ENCODE measurements at places on chromosomes 12 and 14. TPM values are rescaled to one million over a fixed set of nuclear protein-coding genes. Genes with fewer than 3 reads are reported as not detected.

- DNase-seq = no peak
Measured at GRCh38 chr12:94560431-94561221, 89.7 kb downstream of the TMCC3 start.

DNA sequence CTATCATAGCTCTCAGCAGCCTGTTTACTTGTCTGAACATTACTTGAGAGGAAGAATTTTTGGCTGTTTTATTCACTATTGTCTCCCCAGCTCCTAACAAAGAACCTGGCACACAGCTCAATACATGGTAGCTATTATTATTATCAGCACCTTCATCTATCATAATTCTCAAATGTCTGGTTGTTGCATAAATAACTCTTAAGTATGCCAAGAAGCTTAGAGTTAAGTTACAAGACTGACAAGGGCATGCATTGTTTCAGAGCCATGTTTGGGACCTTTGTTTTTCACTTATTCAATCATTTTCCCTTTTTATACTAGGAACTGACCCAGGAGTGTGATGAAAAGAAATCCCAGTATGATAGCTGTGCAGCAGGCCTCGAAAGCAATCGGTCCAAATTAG is 77.5 kb upstream of the ATP2A2 start:
- peak; percentile 46 for DNase-seq

Gene CIDEB
- 4.2 TPM for total RNA-seq

- peak; percentile 24 for DNase-seq
Measured at GRCh38 chr12:92419201-92419600, 273.6 kb upstream of the BTG1 start.

Gene STON2
- total RNA-seq = 3.3 TPM

Gene GDF3
- not detected for total RNA-seq

GRCh38 chr14:68504861-68505260 is 288.0 kb downstream of the ZFP36L1 start:
- DNase-seq = no peak

DNA sequence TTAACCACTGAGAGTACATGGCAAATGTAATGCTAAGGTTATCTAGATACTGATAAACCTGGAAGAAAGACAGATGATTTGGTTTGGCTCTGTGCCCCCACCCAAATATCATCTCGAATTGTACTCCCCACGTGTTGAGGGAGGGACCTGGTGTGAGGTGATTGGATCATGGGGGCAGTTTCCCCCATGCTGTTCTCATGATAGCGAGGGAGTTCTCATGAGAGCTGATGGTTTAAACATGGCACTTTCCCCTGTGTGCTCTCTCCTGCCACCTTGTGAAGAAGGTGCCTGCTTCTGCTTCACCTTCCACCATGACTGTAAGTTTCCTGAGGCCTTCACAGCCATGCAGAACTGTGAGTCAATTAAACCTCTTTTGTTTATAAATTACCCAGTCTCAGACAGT is 14.2 kb downstream of the NOXRED1 start:
- DNase-seq = peak; percentile 9
